ENCODE measurements at places on chromosomes 3 and 15.

DNA sequence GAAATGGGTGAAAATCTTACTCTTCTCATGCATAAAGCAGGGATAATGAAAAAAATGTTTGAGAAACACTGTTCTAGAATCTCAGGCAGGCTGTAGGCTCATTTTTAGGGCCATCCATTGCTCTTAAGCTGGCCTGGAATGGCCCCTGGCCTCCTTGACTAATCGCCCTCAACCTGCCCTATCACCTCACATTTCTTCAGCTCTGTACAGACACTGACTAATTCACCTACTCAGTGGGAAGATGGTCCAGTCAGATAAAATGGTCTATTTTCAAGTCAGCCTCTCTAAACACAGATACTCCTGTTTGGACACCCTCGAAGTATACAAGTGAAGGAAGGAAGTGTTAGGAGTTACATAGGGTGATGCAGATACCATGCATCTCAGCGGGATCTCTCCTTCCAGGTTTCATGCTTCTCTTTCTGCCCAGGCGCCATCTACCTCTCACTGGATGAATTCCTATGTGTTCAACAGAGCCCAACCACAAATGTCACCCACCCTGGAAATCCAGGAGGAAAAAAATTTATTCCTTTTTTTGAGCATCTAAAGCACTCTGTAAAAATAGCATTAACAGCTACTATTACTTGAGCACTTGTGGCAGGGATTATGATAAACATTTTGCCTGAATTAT is 12.1 kb downstream of the FMN1 start:
- DNase-seq = no peak

DNA sequence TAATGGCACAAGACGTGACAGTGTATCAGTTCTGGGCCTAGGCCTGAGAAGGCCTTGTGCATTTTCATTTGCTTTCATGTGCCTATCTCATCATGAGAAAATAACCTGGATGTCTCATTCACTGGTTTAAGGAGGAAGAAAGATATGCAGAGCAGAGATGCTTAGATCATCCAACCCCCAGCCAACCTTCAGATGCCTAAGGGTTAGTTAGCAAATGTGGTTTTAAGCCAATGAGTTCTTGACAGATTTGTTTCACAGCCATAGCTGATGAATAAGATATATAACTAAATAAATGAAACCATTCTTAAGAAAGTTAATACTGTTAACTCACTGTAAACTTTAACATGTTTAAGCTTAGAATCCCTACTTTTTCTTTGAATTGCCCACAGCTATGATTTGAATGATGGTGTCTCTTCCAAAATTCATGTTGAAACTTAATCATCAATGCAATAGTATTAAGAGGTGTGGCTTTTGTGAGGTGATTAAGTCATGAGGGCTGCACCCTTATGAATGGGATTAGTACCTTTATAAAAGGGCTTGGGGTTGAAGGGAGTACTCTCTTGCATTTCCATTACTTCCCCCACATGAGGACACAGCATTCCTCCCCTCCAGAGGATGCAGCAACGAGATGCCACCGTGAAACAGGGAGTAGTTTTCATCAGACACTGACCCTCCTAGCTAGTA is 324.6 kb upstream of the TBC1D5 start:
- DNase-seq = no peak

DNA sequence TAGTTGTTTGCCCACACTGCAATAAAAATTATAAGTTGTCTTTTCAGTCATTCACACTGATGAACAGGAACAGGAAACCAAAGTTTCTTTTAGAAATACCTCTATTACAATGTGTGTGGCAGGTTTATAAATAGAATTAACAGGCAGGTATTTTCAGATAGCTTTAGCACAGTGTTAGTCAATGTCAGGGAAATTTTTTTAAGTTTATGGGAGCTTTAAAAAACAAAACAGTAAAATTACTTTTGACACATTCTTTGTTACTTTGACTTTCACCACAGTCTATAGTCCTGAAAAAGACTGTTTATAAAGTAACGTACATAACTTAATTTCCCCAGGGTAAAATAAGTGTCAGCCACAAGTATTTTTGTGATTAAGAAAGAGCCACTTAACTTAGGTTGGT is 38.1 kb downstream of the SERPINI1 start:
- no peak for DNase-seq

- DNase-seq = no peak
These were observed 88.3 kb upstream of the CTNNB1 start for GRCh38 chr3:41111011-41111410.

GRCh38 chr15:92243227-92243626 is 150.5 kb upstream of the ST8SIA2 start:
- DNase-seq = no peak

DNA sequence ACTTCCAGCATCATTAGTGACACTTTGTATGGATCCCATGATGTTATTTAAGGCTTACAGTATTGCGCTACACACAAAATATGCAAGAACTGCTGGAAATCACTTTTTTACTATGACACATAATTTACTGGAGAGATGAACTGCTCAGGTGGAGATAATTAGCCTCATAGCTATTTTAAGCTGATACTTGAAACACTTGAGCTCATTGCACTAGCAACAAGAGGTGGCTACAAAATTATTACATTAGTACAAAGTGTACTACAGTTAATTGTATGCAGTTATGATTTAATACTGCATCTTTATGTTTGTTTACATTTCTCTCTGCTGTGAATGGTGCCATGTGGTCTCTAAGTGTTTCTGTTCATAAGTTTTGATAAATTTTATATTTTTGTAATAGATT is 6.5 kb upstream of the LZTFL1 start:
- DNase-seq = no peak

Data from kidney (tissue), 22 donors.